ENCODE measurements at places on chromosomes 16 and 17. TPM values are rescaled to one million over a fixed set of nuclear protein-coding genes. Genes with fewer than 3 reads are reported as not detected.

Gene METRNL
- total RNA-seq, result 140 TPM

Gene TNFRSF13B
- total RNA-seq, result not detected

Gene CALB2
- total RNA-seq, result 1.1 TPM

Gene CD300A
- total RNA-seq, result not detected

Data from osteoblast (primary cell).